BJ (cell line): ENCODE measurements at places on chromosomes 16 and 17. TPM values are rescaled to one million over a fixed set of nuclear protein-coding genes. Genes with fewer than 3 reads are reported as not detected.

DNA sequence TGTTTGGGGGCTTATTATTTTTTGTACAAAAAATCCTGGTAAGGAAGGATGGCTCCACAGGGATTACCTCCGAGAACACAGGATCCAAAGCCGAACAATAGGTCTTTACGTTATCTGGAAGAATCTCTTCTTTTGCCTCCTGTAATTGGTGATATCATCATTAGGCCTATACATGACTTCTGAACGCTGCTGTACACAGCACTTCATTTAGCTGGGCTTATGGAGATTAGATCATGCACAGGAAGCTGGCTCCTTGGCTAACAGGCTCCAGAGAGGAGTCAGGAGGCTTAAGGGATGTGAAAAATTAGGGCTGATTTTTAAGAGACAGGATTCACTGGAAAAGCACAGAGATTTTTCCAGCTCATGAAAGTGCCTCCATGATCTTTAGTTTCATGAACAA is 54.7 kb downstream of the TANGO6 start:
- DNase-seq: no peak

DNA sequence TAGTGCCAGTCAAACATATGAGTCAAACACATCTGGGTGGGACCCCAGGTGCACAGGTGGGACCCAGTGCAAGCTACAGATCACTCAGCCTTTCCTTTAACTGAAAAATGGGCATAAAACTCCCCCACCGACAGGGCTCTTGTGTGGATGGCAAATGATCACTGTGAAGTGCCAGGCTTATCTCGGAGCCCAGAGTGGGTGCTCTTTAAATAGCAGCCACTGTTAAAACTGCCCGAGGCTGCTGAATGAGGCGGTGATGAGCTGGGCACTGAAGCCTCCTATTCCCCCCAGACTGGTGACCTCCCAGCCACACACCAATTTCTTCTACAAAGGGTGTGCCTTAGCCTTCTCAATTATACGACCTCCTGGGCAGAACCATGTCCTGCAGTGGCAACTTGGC is 433.8 kb downstream of the SLC39A11 start:
- DNase-seq: no peak

DNA sequence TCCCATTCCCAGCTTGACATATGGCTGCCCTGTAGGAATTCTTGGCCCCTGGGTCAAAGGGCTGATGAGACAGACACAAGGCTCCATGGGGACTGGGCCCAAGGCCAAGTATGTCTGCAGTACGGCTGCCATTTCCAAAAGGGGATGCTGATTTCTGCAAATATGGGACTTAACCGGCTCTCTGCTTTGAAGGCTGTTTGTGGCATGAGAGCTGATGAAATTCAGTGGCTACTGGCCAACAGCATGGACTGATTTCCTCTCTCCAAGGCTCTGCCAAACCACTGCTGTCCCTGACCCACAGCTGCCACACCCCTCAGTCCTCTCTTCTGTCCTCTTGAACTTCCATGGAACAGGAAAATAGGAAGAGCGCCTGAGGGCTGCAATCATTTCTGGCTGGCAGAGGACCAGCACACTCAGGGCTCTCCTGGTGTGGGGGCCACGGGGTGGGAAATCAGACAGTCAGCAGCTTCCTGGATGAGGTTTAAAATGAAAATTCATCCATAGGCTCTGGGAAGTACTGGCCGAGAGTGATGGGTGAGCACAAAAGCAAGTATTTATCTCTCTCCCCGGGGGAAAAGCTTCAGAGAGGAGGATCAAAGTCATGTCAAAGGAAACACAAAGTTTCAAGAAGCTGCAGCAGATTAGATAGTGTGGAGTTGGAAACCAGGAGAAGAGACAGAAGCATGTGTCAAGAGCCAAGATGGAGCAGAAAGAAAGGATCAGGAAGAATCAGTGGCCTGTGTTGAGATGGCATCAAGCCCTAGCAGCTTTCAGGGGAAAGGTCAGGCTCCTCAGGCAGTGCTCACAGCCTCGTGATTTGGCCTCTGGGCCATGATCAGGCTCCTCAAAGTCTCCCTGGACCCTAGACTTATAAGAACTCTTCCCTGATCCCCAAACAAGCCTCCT is 64.1 kb upstream of the SREBF1 start:
- DNase-seq: peak; percentile 98

DNA sequence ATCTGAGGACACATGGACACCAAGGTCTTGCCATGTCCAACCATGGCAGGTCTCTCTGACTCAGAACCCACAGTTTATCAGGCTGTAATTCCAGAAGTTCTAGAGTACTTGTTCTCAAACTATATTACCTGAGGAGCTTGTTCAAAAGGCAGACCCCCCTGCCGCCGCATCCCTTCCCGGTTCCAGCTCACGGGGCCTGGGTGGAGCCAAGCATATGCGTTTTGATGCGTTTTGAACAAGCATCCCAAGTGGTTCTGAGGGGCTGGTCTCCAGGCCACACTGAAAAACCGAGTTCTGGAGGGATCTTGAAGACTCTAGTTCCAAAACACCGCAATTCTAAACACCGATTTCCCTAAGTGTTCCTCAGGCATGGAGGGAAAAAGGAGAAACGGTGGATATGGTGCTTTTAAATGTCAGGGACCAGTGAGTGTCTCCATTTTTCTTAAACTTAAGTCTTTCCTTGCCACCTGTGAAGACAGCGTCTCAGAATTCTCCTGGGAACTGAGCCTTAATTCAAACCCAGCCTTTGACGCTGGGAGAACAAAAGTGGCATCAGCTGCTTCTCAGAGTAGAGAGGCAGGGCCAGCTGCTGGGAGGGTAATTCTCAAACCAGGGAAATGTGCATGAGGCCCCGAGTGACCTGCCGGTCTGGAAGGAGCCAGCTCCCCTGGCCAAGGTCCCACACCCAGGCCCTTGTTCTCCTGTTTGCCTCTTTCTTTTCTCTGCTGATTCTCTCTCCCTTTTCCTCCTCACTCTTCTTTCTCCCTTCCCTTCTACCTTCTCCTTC is 84.4 kb upstream of the PLCG2 start:
- no peak for DNase-seq

DNA sequence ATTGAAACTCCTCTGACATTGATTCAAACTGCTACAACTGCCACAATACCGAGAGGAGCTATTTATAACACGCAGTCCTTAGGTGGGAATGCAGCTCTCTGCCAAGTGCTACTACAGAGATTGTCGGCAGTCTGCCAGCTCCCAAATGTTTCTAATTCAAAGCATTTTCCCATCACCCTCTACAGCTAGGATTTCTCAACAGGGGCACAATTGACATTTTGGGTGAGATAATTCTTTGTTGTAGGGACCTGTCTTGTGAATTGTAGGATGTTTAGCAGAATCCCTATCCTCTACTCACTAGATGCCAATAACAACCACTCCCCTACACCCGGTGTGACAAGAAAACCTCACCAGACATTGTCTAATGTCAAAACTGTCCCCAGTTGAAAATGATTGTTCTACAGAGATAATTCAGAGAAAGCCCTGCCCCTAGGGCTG is 7.8 kb upstream of the N4BP1 start:
- no peak for DNase-seq

DNA sequence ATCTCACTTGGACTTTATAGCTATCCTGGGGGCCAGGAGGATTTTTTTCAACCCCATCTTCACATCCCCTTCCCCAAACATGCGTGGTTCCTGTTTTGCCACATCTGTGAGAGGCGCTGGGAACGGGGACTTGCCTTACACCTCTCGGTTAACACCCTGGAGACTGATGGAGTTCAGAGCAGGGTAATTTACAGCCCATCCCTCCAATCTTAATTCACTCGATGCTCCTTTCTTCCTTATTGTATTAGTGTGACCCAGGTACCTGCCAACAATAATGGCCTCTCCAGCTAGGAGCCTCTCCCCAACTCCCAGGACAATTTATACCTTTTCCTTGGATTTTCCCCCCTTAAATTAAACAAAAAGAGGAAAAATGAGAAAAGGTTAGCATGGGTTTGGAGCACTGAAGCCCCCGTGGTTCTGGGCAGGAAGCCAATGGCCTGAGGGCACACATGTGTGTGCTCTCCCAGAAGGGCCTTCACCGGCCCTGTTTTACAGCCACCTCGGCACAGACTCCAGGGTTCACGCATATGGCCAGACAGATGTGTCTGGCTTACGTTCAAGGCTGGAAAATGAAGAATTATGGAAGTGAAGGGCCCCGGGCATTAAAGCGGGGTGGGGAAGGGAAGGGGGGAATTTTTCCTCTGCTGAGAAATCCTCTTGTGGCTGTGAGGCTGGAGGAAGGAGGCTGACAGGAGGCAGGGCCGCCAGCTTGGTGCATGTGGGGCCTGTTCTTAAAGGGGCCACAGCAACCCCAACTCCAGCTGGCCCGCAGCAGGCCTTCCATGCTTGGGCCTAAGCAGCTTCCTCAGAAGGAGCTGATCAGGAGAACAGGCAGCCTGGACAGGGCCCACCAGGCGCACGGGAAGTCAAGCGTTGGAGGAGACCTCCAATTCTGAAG is 21.4 kb downstream of the HIC1 start:
- no peak for DNase-seq

- no peak for DNase-seq
Observed at GRCh38 chr17:77839698-77840512, 118.6 kb upstream of the TNRC6C start.

DNA sequence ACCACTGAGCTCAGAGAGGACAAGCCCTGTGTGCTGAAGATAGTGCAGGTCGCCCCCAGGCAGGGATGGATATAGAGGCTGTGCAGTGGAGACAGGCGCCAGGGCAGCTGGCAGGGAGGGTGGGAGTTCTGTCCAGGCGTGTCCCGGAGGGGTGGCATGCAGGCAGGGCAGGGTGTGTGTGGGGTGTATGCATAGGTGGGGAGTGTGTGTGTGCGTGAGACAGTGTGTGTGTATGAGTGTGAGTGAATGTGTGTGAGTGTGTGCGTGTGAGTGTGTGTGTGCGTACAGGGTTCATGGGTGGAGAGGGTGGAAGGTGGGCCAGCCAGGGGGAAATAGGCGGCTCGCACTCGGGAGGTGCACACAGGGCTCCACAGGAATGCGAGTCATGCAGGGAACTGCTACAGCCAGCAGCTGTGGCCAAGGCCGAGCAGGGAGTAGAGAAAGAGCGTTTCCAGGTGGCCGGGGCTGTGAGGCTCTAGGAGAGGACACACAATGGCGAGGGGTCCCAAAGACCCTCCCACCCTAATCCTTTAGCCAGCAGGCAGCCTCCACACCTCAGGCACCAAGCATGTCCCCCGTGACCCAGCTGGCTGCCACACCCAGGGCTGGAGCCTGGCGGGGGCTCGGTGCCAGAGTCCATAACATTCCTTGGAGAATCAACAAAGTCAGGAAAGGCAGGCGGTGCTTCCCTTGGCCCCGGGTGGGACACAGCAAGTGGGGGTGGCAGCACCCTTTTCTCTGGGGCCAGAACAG is 4.6 kb downstream of the PLCD3 start:
- DNase-seq: no peak

DNA sequence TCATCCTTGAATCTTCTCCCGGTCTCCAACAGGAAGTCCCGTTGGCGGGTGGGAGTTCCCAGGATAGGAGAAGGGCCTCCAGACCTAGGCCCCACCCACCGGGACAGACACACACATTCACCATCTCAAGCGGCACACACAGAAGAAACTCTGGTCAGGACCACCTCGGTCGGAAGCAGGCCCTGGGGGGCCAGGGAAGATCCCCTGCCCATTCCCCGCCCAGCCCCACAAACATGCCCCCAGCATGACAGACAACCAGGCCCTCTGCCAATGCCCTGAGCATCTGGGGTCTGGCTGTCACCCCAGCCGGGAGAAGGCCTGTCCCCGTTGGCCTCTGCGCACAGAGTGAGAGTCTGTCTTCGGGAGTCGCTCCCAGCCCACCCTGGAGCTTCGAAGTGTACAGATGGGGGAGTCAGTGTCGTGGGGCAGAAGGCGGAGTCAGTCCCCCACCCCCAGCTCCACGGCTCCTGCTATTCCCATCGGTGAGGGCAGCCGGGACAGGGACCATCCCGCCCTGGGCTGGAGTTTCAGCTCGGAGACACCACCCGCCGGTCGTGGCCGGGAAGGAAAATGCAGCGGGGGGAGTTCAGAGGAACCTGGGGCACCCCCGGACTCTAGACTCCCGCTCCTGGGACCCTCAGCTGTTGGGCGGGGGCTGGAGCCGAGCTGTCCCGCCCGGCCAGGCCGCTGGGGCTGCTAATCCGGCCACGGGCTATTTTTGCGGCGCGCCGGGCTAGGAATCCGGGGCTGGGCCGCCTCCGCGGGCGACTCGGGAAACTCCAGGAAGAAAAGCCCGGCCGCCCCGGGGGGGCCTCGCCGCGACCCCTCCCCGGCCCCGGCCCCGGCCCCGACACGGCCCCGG is 660 bp downstream of the RHBDF1 start:
- no peak for DNase-seq

DNA sequence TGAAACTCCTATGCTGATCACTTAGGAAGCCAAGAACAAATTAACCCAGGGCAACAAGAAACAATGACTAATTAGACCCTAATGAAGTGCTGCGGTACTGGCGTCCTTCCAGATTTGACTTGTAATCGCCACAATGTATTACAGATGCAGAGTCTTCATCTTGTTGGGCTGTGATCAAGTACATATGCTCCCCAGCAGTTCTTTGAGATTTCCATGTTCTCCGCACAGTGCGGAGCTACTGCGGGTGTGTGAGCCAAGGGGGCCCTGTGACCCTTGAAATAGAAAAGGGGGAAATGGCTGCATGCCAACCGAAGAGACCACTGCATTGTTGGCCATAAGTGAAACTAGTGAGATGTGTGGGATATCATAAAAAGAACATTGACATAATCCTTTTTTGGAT is 469.9 kb downstream of the MAF start:
- no peak for DNase-seq

GRCh38 chr17:30271102-30271501 is 20.6 kb downstream of the BLMH start:
- DNase-seq: no peak

UMOD gene
- not detected in 2 replicates for polyA plus RNA-seq

SULT1A2 gene
- not detected in 2 replicates for polyA plus RNA-seq
